CD8-positive, alpha-beta memory T cell (primary cell): ENCODE measurements at places on chromosomes 4 and X.

DNA sequence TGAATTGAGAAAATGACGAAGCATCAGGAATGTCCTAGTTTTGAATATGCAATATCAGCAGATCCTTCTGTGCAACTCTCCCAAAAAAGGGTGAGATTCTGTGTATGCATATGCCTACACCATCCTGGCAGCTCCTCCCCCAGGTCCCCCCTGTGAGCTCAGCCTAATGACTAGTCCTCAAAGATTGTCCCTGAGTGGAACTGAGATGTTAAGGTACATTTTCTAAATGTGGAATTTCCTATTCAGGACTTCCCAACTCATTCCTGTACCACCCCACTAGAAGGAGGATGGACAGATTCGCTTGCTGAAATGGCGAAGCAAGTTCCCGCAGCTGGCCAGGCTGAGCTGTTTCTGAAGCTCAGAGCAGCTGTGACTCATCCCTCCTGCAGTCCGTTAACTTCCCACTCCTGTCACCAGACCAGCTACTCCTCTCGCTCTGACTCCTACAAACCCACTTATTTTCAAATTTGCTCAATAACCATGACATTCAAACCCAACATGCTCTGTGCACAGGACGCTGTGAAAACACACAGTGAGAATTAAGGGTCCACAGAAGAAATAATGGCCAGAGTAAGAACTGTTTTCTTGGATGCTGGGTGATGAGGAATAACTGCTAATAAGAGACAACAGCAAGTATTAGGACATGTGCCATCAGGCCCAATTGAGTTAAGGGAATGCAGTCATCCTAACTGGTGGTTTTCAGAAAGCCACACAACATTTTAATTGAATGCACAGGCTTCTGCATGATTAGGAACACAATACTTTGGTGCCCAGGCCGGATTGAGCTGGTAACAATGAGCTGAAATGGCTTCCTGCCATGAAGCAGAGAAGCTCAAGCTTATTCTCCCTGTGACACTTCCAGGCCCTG is 40.0 kb upstream of the IRF2 start:
- no peak for DNase-seq

DNA sequence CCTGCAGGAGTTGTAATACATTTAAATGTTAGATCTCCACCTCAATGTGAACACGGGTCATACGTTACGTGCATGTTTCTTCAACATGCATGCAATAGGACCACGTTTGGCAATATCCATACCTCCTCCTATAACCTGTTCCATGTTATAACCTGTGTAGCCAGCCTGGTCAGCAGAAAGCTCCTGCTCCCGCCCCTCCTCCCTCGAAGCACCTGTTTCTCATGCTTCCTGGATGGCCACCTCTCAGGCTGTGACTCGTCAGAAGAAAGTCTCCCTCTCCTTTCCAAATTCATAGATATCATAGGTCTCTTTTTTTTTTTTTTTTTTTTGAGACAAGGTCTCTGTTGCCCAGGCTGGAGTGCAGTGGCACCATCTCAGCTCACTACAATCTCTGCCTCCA is 96.5 kb downstream of the HMX1 start:
- DNase-seq, result no peak

GRCh38 chr4:183343730-183344129 is 21.5 kb upstream of the CLDN24 start:
- DNase-seq, result no peak

DNA sequence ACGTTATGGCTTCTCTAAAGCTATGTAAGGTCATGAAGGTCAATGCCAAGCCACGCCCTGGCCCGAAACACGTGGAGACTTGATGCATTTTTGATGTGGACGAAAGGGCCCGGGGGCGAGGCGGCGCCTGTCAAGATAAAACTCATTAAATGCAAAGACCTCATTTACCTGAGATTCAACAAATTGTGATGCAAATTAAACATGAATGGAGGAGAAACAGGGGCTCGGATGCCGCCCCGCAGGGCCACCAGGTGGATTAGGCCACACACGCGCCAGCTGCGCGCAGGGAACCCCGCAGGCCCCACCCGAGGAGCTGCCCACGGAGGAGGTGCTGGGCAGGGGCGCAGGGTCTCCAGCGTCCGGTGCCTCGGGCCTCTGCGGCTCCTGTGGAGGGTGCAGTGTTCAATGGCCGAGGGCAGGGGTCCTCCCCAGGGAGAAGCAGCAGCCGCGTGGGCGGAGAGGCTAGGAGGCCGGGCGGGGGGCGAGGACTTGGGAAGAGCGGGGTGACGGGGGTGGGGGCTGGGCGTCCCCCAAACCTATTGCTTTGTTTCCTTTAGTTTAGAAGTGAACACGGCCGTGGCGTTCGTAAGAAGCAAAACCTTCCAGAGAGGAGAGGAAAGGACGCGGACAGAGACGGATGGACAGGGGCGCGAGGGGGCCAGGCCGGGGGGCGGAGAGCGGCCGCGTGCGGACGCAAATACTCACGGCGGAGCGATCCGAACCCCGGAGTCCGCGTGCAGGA is 40.4 kb downstream of the CPLX1 start:
- DNase-seq, result no peak

DNA sequence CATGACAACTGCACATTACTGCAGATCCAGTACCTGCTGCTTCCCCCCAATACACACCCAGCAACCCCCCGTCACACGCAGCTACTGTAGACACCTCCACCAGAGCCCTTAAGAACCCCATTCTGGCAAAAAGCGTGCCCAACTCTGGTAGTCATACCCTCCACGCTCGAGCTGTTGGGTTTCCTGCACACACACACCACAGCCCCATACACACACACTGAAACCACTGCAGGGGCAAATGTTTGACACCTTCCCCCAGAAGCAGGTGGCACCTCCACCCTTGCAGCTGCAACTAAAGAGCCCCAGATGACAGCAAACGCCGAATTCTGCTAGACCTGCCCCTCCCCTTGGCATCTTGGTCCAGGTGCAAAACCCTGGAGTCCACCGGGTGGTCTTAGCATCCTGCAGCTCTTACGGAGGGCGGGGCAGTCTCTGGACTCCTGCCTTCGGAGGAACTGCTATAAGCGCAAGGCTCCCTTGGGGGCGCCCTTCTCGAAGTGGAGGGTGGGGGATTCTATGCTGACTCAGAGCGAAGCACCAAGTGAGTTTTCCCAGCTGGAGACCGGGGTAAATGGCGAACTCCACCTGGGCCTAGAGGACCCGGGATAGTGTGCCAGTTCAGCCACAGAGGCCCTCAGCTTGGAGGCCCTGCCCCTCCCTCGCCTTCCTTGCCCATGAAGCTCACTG is 1.5 kb downstream of the FRMPD3 start:
- peak; percentile 78 for DNase-seq

- no peak for DNase-seq
Measured at GRCh38 chrX:152902502-152902820, 4.6 kb downstream of the ZNF185 start.

- no peak for DNase-seq
Measured at GRCh38 chr4:20159516-20159915, 92.2 kb upstream of the SLIT2 start.

GRCh38 chrX:53284684-53285447 is 3.5 kb upstream of the IQSEC2 start:
- DNase-seq, result peak; percentile 38

DNA sequence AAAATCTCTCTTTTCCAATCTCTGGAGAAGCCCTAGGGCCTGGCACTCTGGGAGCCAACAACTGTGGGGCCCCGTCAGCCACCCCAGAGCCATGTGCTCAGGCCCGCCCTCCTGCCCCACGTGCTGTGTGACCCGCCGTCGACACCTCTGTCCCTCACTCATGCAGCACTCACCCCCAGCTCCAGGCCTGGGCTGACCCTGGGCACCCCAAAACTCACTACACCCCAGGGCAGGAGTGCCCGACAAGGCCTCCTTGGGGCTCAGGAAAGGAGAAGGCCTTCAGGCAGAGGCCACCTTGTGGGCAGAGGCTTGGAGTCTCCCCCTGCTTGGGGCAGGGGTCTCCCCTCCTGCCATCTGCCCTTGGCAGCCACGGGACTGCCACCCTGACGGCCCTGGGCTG is 5.7 kb downstream of the MYL5 start:
- no peak for DNase-seq

GRCh38 chr4:110533940-110534339 is 58.0 kb downstream of the ENPEP start:
- no peak for DNase-seq

- DNase-seq, result no peak
Measured at GRCh38 chrX:856566-857290, 226.1 kb downstream of the SHOX start.

- peak; percentile 53 for DNase-seq
Measured at GRCh38 chr4:77052352-77052751, 23.4 kb downstream of the CCNI start.

DNA sequence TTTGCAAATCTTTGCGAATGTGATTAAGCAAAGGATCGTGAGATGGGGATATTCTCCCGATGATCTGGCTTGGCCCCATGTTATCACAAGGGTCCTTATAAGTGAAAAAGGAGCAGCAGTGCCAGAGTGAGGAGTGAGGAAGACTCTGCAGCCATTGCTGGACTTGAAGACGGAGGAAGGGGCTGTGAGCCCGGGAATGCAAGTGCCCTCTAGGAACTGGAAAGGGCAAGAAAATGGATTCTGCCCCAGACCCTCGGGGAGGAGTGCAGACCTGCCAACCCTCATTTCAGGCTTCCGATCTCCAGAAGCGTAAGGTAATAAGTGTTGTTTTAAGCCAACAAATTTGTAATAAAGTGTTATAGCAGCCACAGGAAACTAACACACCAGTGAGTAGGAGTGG is 76.3 kb downstream of the EVC start:
- DNase-seq, result no peak

- peak; percentile 49 for DNase-seq
Measured at GRCh38 chrX:10119399-10119990, 37.3 kb upstream of the CLCN4 start.

DNA sequence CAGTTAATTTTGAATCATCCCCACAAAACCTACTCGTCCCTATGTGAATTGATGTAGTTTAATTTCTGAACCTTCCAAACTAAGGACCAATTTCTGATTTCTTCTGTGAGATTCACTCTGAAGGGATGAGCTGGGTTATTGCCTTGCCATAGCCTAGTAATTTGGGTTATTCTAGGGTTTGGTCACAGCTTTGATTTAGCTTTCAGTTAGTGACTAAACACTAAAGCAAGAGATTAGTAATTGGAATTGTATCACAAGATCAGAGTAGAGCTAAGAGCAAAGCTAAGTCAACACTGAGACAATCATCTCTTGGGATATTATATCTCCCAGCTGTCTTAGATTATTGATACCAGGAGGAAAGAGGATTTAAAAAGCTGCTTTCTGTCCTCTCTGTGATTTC is 588.0 kb downstream of the CCSER1 start:
- DNase-seq, result no peak

DNA sequence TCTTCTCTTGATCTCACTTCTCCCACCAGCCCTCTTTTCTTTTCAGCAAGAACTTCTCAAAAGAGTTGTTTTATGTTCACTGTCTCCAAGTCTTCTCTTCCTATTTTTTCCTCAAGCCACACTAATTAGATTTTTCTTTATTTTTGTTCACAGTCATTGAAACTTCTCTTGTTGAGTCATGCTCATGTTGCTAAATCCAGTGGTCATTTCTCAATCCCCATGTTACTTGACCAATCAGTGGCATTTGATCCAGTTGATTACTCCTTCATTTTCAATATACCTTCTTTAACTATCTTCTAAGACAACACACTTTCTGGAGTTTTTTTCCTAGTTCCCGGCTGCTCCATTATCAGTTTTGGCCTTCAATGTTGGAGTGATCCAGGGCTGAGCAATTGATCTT is 103.1 kb upstream of the LSM6 start:
- no peak for DNase-seq

DNA sequence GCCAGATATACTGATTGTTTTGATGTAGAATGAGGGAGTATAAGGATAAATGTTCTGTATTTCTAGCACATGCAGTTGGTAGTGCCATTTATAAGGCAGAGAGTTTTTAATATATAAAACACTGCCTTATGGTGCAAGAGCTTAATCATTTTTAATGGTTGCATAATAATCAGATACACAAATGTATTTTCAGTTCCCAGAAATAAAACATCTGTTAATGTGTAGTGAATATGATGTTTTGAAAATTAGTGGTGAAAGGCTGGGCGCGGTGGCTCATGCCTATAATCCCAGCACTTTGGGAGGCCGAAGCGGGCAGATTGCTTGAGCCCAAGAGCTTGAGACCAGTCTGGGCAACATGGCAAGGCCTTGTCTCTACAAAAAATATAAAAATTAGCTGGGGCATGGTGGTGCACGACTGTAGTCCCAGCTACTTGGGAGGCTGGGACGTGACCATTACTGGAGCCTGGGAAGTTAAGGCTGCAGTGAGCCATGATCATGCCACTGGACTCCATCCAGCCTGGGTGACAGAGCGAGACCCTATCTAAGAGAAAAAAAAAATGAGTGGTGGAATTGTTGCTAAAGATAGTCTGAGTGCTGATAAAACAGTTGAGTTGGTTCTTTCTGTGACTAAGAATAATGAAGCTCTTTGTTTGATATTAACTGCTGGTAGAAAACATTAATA is 29.3 kb downstream of the CLCN3 start:
- no peak for DNase-seq

DNA sequence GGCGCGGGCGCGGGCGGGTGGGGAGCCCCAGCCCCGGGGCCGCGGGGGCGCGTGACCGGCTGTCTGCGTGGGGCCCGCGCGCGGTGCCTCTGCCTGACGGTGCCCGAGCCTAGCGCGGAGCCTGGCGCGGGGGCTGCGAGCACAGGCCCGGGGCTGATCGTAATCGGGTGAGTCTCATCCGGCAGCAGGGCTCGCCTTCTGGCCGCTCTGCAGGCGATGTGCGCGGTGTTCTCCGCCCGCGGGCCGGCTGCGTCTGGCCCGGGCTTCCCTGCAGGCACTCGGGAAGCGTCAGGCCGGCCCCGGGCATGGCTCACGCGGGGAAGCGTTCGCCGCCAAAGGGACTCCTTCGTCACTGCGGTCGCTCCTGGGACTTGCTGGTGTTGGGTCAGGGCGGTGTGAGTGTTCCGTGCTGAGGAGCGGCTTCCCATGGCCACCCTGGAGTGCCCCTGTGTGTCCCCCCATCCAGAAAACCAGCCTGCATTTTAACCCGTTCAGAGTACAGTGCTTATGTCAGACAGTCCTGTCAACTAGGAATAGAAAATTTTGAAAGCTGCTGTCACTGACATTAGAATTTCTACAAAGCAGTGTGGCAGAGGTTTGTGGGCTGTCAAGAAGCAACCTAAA is 40.6 kb downstream of the FAM149A start:
- no peak for DNase-seq

DNA sequence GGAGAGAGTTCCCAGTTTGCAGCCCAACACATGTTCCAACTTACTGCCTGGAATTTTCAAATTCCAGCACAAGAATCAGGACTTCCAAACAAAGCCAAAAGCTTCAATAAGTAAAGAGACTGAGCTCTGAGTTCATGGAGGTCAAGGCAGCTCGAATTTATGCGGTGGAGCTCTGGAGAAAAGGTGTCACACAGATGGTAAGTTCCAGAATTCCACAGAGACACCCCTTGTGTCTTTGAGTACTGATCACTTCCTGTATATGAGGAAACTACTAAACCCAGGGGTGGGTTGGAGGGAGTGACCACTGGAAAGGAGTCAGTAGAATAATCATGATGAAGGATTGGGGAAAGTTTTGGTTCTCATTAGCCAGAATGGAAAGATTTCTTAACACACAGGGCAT is 118.5 kb upstream of the GUCY1A1 start:
- no peak for DNase-seq
